SJSA1 (cell line): ENCODE measurements at places on chromosomes 5 and 9. TPM values are rescaled to one million over a fixed set of nuclear protein-coding genes. Genes with fewer than 3 reads are reported as not detected.

GRCh38 chr9:125399165-125399564, 137.5 kb downstream of the GAPVD1 start:
- DNase-seq, result no peak

The PARP8 gene
- 4.5 and 6.8 TPM in 2 replicates for total RNA-seq

DNA sequence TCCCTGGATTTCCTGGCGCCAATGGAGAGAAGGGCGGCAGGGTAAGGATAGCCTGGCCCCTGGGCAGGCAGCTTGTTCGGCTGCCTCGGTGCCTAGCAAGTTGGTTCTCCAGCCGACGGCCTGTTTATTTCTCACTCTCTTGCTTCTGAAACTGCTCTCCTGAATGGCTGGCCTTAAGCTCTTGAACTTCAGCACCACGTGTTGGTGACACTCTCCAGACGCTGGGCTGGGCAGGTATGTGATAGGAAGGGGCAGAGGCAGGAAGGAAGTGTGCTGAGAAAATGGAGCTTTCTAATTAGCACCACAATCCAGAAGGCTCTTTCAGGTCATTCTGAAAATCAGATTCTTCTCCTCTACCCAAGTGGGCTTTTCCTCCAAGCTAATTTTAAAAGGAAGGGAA, 91.4 kb upstream of the FCN2 start:
- DNase-seq, result no peak

The TLX3 gene
- not detected in 2 replicates for total RNA-seq

- DNase-seq, result peak; percentile 72
These were observed 11.1 kb upstream of the MED27 start for GRCh38 chr9:132090771-132091170.

GRCh38 chr9:92392690-92393089, 11.7 kb downstream of the OGN start:
- no peak for DNase-seq

- no peak for DNase-seq
These were observed 3.4 kb downstream of the HIGD2A start for GRCh38 chr5:176391999-176392398.

GRCh38 chr9:134040176-134040565, 14.9 kb downstream of the BRD3OS start:
- DNase-seq, result no peak

The CER1 gene
- total RNA-seq, result not detected in 2 replicates

The TMEM252 gene
- total RNA-seq, result not detected in 2 replicates

- DNase-seq, result no peak
These were observed 72.0 kb downstream of the ALDH1A1 start for GRCh38 chr9:72880821-72881220.

The MYO10 gene
- 38.8 and 54.3 TPM in 2 replicates for total RNA-seq

The KLHL3 gene
- total RNA-seq, result 0.05 TPM in 1 of 2 replicates, not detected in the other

The PNPLA7 gene
- 0.05 TPM in 1 of 2 replicates, not detected in the other for total RNA-seq

GRCh38 chr5:2017540-2018389, 135.0 kb upstream of the IRX4 start:
- no peak for DNase-seq

DNA sequence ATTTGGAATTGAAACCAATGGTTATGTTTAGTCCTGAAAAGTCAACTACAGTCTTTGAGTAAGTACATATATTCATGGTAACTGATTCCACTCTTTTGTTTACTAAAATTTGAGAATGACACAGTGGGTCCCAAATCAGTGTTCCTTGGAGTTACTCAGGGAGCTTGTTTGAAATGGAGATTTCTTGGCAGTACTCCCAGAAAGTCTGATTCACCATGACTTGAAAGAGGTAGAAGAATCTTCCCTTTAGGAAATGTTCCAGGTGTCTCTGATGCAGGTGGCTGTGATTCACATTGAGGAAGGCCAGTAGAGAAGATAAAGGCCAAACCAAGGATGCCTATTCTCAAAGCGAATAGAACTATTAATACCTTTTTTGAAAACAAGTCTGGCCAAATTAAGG, 1078.3 kb downstream of the CDH12 start:
- no peak for DNase-seq

DNA sequence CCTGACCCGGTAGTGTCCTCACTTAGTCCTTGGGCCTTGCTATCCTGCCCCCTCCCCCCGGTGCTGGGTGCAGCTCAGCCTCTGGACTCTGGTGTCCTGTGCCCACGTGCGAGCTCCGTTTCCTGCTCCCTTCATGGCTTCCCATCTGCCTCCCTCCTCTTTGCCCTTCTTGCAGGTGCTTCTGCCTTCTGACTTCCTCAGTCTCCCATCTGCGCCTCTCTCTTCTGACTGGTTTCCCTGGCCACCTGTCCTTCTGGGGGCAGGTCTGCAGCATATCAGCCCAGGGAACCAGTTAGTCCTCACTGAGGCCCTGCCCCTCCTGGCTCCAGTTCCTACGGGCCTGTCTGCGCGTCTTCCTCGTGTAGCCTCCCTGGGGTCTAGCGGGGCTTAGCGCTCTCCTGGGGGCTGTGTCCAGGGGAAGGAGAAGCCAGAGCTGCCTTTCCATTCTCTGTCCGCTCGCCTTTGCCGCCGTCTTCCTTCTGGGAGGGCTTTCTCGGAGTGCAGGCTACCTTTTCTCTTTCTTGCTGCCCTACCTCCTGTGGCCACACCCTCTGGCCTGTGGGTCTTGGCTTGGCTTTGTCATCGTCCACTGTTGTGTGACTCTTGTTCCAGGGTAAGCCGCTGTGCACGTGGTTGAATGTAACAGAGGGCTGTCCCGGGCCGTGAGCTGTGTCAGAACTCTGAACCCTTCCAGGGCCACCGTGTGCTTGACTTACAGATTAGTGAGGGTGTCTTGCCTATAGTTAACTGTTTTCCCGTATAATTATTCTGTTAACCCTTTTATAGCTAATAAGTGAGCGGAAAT, 51.8 kb downstream of the EHMT1 start:
- no peak for DNase-seq

DNA sequence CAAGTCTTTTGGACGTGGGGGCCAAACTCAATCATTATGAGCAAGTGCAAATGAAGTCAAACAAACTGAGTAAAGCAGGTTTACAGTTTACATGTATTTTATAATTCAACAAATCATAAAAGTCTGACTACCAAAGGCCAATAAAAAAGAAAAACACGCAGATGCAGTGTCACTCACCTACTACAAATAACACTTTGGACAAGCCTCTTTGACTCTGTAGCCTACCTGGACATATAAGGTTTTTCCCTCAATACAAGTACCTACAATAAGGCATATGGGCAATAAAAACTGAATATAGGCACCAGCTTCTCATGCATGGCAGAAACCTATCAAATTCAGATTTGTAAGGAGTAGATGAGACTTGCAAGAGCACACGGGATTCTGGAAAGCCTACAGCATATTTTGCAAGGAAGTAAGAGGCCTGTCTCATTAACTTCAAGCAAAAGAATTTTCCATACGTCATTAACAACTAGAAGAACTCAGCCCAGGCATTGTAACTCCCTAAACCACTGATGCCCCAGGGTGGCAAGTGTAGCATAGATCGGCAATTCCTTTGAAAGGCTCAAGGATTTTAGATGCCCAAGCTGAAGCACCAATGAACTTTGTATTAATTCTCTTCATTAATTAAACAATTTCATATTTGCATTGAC, 21.7 kb downstream of the ARL15 start:
- no peak for DNase-seq

- no peak for DNase-seq
These were observed 33.3 kb downstream of the SH3PXD2B start for GRCh38 chr5:172421020-172421419.

The PCDHGA8 gene
- 0.32 and 1.1 TPM in 2 replicates for total RNA-seq

The C9orf50 gene
- not detected in 2 replicates for total RNA-seq

DNA sequence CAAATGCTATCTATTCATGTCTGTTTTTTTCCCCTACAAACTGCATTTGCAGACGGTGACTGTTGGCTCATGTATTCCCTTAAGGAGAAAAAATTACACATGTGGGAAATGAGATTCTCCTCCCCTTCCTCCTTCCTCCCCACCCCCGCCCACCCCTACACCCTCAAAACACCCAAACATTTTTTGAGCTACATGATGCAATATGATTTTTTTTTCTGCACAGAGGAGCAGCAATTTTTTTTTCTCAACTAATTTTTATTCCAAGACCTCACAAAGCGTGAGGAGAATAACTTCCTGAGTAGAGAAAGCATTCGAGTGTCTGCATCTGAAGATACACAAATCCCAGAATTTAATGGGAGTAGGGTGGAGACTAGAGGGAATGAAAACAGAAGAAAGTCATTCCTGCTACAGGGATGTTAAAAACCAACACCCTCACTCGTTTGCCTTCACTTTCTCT, 118.1 kb downstream of the PRDM6 start:
- DNase-seq, result no peak

- no peak for DNase-seq
These were observed 42.2 kb downstream of the C9orf153 start for GRCh38 chr9:86217076-86217755.

DNA sequence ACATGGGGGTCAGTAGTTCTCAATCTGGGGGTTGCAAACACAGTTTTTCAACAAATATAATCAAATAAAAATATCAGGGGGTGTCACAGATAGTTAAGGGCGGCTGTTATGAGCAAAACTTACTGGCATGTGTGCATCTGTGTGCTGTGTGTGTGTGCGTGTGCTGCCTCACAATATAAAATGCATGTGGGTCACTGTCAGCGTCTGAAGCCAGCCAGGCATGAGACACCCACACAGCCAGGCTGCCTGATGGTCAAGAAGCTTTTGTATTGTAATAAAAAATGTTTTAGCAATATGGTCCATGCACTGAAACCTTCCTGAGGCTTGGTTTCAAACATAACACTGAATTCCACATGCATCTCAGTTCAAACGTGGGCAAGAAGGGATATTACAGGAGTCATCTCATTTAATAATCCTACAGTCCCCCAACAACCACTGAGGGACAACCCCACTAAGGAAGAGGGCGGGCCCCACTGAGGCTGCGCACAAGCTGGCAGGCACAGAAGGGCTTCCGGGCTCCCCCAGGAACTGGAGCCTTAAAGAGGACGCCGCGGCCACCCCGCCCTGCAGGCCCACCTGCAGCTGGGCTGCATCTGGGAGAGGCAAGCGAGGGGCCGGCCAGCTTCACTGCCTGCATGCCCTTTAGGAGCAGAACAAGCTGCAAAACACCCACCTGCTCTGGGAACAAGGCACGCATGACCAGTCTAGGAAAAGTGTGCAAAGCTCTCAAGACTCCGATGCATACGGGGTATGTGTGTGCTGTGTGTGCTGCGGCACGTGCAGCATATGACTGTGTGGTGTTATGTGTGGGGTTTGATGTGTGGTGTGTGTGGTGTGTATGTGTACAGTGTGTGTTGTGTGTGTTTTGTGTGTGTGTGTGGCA, 14.1 kb downstream of the SEMA4D start:
- DNase-seq, result no peak

- no peak for DNase-seq
These were observed 22.5 kb downstream of the AQP7 start for GRCh38 chr9:33379666-33380389.

DNA sequence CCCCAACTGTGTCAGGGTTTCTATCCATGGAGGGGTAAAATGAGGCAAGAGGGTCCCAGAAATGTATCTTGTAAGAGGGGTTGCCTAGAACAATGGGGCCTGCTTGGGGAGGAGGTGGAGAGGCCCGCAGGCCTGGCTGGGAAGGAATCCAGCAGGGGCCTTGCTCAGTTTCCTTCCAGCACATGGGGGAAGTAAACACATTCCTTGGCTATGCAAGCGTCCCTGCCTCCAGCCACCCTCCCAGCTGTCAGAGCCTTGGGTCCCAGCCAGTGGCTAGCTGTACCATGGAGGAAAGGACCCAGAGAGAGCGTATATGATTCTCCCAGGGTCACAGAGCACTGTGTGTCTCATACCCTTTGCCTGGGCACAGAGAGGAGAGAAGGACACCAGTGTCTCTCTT, 71.1 kb upstream of the IL17B start:
- DNase-seq, result peak; percentile 43

DNA sequence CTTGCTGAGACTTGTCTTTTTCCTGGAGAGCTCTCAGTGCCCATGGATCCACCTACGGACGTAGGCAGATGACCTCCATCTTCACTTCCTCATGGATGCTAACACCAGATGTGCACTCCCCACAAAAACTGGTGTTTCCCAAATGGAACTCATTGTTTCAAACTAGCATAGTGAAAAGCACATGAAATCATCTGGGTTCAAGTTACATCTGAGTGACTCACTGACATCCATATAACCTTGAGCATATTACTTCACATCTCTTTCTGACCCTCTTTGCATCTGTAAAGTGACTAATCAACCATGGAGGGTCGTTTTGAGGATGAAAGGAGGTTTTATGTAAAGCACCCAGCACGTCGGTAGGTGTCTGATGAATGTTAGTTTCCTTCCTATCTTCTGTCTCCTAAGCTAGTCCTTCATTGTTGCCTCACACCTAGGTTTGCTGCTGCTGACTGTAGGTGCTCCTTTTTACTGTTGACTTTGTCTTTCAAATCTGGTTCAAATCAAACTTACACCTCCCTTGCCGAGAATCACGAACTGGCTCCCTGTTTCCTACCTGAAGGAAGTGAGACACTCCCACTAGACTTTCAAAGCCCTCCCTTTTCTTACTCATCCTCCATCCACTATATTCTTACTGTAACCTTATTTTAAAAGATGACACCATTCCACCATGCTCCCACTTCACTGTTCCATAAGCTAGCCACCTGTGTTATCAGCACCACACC, 10.3 kb downstream of the OCLN start:
- no peak for DNase-seq

The GFI1B gene
- 0.05 TPM in 1 of 2 replicates, not detected in the other for total RNA-seq

- no peak for DNase-seq
These were observed 3.5 kb upstream of the MSX2 start for GRCh38 chr5:174720612-174721529.

- no peak for DNase-seq
These were observed 229.9 kb upstream of the NR4A3 start for GRCh38 chr9:99591770-99592169.

The FBXW5 gene
- total RNA-seq, result 89.0 and 93.8 TPM in 2 replicates

DNA sequence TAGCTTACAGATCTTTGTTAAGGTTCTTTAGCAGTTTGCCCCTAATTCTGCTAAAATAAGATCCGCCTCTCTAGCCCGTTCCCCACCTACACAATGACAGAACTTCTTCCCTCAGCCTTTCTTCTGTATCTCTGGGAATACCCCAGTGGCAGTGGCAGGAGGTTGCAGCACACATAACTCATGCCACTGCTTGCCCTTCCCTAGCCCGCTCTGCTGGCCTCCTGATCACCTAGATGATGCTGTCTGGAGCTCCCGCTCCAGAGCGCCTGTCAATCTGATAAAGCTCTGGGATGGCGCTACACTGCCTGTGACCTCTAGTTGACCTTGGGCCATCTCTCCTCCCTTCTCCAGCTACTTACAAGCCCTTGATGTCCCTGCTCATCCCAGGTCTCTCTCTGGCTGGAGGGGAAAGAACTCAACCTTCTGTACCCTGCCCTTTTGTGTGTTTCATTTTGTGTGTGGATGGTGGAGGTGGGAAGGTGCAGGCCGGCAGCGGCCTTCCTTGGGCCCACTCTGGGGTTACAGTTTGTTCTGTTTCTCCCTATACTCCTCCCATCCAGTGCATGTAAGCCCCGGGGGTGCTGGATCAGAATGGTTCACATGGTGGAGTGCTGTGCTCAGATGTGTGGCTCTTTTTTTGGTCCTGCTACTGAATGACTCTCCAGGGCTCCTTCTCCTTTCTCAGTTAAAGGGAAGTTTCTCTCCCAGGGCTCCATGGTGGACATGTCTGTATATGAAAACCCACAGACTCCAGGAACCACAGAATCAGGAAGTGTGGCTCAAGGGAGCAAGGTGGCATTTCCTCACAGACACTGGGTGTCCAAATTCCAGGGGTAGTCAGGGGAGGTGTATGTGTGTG, 29.1 kb downstream of the MTX3 start:
- DNase-seq, result no peak

The EPB41L4B gene
- total RNA-seq, result 1.8 and 4.1 TPM in 2 replicates

The TMC1 gene
- 0.06 and 0.84 TPM in 2 replicates for total RNA-seq

The CATSPER3 gene
- 0.08 and 1.3 TPM in 2 replicates for total RNA-seq

GRCh38 chr5:180791611-180792213, 10.9 kb downstream of the MGAT1 start:
- peak; percentile 41 for DNase-seq

- DNase-seq, result peak; percentile 35
These were observed 90.9 kb upstream of the SLCO6A1 start for GRCh38 chr5:102589661-102590060.
